ENCODE measurements at places on chromosomes 6 and 20. TPM values are rescaled to one million over a fixed set of nuclear protein-coding genes. Genes with fewer than 3 reads are reported as not detected.

Gene SSTR4
- total RNA-seq: not detected

Gene ZNF512B
- 27.5 TPM for total RNA-seq

Gene PSORS1C2
- total RNA-seq: not detected

Gene PARD6B
- 13.1 TPM for total RNA-seq

Gene CDH4
- 3.2 TPM for total RNA-seq

Gene CD164
- 359 TPM for total RNA-seq

Gene CYP21A2
- total RNA-seq: 0.11 TPM

Gene MTO1
- total RNA-seq: 17.6 TPM

Gene RNF39
- total RNA-seq: not detected

Gene GFOD1
- total RNA-seq: 10.8 TPM

Gene WFDC2
- 2.4 TPM for total RNA-seq

Gene NR2E1
- total RNA-seq: not detected

Gene PCMTD2
- 37.8 TPM for total RNA-seq

Gene IL17A
- not detected for total RNA-seq

Gene ISM1
- 0.98 TPM for total RNA-seq

Gene OTOR
- total RNA-seq: not detected

Gene SERAC1
- total RNA-seq: 9.1 TPM

Gene NKAPL
- total RNA-seq: not detected

Gene ENPP5
- 1.4 TPM for total RNA-seq

Gene MCHR2
- total RNA-seq: not detected

Gene NDUFAF5
- 27.3 TPM for total RNA-seq

Gene CRISP3
- total RNA-seq: not detected

Gene SPATS1
- not detected for total RNA-seq

Gene SLC22A16
- not detected for total RNA-seq

Gene LY6G6C
- 0.66 TPM for total RNA-seq

Gene RIPPLY2
- total RNA-seq: not detected

Gene WASF1
- 26.3 TPM for total RNA-seq

Gene SYNE1
- 64.0 TPM for total RNA-seq

Gene C6orf163
- 1.6 TPM for total RNA-seq

Gene WFDC5
- not detected for total RNA-seq
